ENCODE measurements at places on chromosomes 3 and 15.

GRCh38 chr3:125967156-125967555, 1.8 kb upstream of the ROPN1B start:
- no peak for DNase-seq

DNA sequence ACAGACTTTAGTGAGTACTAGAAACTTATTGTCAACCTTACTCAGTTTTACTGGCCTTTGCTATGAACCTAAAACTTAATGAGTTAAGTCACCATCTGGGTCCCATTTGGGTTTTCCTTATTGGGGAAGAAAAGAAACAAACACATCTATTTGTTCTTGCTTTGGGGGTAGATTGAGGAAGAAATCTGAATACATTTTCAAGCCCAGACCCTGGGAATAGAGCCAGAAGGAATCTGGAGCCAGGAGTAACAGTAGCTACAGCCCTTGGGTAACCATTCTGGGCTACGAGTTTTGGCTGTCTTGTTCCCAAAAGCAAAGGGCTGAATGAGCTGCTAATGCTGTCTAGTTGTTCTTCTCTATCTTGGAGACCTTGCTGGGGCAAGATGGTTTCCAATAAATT, 16.5 kb downstream of the SLC12A1 start:
- no peak for DNase-seq

- no peak for DNase-seq
Measured at GRCh38 chr15:23690450-23690852, 3.3 kb upstream of the NDN start.

DNA sequence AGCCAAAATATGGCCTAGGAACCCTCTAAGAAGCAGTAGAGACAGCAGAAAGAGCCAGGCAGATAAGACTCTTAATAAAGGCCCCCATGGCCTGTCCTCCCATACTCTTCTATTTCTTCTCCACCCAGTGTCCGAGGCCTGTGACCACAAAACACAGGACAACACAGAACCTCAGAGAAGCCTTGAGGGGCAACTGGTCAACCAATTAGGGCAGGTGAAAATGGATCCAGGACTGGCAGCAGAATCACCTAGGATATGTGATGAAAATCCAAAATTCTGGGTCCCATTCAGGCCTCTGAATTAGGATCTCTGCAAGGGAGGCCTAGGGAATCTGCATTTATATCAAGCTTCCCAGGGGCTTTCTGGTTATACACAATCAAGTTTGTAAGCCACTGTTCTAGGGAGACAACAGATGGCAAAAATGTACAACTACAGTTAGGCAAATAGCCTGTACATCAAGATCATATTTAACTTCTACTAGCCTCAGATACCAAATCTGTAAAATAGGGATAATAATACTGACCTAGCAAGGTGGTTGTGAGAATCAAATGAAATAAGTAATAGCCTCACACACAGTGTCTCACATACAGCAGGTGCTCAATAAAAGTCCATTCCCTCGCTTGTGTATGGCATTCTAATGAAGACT, 10.4 kb downstream of the RAB27A start:
- DNase-seq, result no peak

DNA sequence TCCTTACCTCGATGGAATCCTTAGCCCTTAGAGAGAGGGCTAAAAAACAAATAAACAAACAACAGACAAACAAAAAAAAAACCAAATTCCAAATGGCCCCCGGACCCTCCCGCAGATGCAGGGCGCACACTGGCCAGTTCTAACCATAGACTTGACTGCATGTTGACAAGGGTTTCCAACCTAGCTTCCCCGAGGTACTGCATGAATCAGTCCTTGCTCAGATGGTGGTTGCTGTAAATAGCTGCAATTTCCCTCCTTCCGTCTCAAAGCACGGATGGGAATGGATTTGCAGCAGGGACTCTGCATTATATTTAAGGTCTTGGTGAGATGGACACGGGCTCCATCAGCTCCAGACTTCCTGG, 162.8 kb downstream of the CD47 start:
- DNase-seq, result no peak

DNA sequence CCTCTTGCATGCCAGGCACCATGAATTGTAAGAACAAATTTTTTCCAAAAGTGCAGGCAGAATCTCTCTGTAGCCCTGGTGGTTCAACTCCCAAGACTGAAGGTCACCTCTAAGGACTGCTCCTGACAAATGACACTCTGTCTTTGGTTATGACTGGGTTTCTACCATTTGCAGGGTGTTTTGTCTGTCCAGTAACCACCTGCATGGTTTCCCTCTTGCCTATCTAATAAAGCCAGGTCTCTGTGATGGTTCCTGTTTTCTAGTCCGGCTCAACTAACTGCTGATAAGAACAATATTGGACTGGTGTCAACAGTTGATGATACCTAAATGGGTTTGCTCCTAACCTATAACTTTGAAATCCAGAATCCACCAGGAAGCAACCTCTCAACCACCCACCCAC, 43.7 kb downstream of the ATP8B4 start:
- no peak for DNase-seq

DNA sequence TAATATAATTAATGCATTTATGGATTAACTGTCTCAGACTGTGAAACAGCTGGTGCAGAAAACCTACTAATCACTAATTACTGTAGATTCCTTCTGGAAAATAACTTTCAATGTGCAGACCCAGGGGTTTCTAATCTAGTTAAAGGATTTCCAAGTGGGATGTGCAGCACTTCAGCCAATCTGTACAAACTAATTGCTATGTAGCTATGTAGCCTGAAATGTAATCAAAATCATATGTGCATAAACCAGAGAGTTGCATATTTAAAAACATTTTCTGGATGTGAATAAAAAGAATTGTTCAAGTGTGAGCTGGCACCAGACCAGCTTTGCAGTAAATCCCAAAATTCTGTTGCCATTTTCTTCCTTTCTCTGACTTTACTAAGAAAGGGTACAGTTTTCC, 127.5 kb upstream of the CD96 start:
- DNase-seq, result no peak

- no peak for DNase-seq
Measured at GRCh38 chr15:80507638-80508316, 103.6 kb downstream of the ARNT2 start.

DNA sequence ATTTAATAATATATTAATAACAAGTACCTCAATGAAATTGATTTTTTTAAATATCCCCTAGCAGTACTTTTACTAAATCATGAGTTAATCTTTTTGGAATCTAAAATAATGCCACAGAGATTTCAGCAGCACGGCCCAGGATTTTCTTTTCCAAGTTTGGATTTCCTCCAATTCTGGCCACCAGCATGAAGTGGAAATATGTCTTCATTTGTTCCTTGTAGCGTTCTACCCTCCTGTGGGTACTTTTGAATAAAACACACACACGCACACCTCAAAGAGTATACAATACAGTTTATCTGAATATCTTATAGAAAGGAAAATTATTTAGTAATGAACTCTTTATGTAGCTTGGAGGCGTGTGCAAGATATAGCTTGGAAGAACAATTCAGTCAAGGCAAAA, 125.1 kb upstream of the STT3B start:
- DNase-seq, result no peak
